ENCODE measurements at places on chromosomes 7 and 10.

DNA sequence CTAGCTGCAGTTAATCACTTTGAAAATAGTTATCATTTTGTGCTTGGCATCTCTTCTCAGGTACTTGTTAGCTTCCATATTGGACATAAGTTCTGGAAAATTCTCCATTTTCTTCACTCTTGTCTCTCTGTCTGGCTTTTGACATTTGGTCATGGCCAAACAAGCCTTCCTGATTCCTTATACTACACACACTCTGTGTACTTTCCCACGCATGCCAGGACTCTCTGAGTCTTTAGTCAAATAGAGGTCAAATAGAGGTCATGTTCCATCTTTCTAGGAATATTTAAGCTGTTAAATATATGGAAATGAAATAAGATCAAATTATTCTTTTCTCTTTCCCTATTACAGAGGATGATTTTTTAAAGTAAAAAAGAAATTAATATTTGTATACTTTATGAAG is 235.5 kb upstream of the PLXDC2 start:
- no peak for DNase-seq

GRCh38 chr10:132232023-132232951 is 45.5 kb downstream of the DPYSL4 start:
- no peak for DNase-seq

DNA sequence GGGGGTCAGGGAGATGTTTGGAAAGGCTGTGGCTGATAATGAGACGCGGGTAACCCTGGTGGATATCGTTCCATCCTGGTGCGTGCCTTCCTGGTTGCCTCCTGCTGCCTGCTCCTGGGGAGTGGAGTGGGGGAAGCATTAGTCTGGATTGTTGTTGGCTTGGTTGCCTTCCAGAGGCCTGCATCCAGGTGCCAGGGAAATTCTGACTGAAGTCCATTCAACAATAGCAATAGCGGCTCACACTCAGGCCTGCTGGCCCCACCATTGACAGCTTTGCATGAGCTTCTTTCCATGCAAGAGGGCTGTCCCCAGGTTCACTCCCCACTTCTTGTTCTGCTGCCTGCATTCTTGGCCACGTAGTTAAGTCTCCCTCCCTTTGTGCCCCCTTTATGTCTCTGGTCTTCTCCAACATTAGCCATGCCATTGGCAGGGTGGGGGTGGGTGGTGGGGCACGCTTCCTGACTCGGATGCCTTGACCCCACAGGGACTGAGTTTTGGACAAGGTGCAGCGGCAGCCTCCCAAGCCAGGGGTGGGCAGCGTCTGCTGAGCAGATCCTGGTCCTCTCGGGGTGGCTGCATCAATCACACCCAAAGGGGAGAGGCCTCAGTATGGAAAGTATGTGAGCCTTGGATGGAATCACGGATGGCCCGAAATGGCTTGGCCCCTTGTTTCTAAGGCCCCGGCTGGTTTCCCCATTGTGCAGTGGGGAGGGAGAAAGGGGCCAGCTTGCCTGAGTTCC is 150.2 kb downstream of the GRK5 start:
- no peak for DNase-seq

DNA sequence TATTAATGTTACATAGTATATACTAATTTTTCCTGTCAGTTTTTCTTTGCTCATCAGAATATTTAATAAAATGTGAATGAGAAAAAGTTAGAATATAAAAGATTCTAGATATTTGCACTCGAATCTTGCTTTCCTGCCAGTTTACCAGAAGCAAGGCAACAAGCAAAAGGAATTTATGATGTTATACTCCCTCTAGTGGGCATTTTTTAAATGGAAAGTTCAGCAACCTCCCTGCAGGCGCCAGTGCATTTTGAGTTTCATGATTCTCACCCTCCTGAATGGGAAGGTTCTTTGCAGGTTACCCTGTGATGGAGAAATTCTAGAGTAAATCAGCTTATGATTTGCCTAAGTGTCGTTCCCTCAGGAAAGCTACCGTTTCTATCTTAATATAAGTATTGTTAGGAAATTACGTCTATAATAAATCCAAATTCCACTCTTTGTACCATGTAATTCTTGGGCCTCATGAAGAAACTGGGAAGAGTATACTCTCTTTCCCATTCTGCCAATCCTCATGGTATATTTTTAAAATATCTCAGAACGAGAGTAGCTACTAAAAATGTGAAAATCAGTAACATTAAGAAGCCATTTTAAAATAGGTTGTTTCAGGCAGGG is 350.0 kb downstream of the CRPPA start:
- DNase-seq = no peak

DNA sequence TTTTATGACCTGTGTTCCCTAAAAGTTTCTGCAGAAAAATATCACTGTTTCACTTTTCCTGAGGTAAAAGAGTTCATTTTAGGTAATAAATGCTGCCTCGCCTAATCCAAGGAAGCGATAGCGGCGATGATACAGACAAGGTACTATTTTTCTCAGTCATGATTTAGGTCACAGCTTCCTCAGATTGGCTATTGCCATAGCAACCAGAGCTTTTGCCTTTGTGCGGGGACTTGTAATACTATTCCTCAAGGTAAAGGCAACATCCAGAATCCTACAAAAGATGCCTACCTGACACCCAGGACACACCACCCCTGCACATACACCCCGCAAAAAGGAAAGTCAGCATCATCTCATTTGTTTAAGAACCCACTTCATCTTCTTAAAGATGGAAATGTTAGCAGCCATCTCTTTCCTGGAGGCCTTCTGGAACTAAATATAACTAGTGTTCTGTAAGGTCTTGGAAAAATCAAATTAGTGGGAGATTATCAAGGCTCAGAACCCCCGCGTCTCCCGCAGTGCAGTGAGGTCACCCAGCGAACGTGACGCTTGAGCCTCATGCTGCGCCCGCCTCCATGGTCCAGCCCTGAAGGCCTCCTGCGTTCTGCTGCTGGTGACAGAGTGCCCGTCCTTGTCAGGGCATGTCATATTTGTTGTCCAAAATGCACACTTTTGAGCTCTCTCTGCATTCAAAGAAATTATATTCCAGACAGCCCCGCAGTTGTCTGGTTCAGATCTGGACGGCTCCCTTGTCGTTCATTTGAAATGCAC is 402.0 kb upstream of the RNF32 start:
- DNase-seq = no peak

DNA sequence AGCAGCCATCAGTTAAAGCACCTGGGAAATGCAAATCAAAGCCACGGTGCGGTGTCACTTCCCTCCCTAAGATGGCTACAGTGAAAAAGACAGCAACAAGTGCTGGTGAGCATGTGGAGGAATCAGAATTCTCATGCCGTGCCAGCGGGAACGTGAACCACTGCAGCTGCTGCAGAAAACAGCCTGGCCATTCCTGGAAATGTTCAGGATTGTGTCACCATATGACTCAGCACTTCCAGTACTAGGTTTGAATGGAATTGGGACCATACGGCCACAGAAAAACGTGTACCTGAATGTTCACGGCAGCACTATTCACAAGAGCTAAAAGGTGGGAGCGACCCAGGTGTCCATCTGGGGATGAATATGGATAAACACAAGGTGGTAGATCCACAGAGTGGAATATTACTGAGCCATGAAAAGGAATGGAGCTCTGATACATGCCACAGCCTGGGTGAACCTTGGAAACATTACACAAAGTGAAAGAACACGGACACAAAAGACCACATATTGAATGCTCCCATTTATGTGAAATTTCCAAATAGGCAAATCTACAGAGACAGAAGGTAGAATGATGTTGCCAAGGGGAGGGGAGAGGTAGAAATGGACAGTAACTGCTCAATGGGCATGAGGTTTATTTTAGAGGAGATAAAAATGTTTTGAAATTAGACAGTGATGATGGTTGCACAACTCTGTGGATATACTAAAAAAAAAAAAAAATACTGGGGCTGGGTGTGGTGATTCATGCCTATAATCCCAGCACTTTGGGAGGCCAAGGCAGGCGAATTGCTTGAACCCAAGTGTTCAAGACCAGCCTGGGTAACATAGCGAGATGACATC is 61.6 kb downstream of the MICALL2 start:
- DNase-seq = no peak

- no peak for DNase-seq
Observed at GRCh38 chr7:102079140-102080018, 207.3 kb upstream of the SH2B2 start.

GRCh38 chr7:20157456-20157855 is 59.7 kb downstream of the MACC1 start:
- DNase-seq = no peak

GRCh38 chr7:116239434-116239833 is 29.1 kb downstream of the TES start:
- DNase-seq = no peak

GRCh38 chr7:17030559-17030958 is 148.8 kb upstream of the AGR3 start:
- no peak for DNase-seq

DNA sequence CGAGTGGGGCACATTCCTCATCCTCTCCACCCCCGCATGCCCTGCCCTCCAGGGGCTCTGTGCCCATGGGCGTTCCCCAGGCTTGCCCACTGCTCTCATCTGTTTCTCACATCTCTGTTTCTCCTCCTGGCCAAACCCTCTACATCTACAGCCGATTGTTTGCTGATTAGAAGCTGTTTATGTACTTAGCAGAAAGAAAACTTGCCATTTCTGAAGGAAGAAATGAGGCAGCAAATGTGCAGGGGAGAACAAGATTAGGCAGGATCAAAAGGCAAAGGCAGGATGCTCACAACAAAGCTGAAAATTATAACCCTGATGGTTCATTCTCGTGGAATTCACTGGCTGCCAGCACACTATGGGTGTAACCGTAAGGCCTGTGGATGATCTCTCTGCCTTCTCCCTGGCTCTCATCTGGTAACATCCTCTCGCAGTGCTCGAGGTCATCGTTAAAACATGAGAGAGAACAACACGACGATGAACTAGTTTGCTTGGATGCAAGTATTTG is 111.6 kb upstream of the KLF14 start:
- DNase-seq = no peak

GRCh38 chr7:14858410-14858809 is 44.1 kb downstream of the DGKB start:
- no peak for DNase-seq

- DNase-seq = peak; percentile 37
Observed at GRCh38 chr7:149496642-149497391, 792 bp downstream of the ZNF746 start.

- DNase-seq = no peak
Observed at GRCh38 chr10:1643908-1644179, 93.5 kb downstream of the ADARB2 start.

- DNase-seq = no peak
Observed at GRCh38 chr10:82827901-82828300, 952.9 kb downstream of the NRG3 start.

DNA sequence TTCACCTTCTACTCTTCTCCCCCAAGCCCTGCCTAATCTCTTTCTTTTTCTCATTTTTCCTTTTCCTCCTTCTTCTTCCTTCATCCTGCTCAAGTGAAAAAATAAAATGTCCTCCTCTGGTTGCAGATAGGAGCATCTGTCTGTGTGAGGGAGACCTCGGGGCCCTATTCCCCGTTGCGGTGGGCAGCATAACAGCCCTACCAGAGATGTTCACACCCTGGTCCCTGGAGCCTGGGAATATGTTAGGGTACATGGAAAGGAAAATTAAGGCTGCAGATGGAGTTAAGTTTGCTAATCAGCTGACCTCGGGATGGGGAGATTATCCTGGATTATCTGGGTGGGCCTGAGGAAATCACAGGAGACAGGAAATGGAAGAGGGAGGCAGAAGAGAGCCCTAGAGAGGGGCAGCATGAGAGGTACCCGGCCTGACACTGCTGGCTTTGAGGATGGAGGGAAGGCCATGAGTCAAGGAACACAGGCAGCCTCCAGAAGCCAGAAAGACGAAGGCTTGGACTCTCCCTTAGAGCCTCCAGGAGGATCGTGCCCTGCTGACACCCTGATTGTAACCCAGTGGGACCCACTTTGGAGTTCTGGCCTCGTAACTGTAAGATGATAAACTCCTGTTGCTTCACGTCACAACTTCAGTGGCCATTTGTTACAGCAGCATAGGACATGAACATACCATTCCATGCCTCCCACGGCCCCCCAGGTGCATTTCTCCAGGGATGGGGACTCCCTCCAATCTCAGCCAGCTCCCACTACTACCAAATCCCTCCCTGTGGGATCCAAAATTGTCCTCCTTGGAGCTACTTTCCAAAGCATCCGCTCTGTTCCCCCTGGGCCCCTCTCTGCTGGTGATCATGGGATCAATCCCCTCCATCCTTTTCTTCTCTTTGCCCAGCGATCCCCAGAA is 39.0 kb upstream of the ZMIZ1 start:
- no peak for DNase-seq

DNA sequence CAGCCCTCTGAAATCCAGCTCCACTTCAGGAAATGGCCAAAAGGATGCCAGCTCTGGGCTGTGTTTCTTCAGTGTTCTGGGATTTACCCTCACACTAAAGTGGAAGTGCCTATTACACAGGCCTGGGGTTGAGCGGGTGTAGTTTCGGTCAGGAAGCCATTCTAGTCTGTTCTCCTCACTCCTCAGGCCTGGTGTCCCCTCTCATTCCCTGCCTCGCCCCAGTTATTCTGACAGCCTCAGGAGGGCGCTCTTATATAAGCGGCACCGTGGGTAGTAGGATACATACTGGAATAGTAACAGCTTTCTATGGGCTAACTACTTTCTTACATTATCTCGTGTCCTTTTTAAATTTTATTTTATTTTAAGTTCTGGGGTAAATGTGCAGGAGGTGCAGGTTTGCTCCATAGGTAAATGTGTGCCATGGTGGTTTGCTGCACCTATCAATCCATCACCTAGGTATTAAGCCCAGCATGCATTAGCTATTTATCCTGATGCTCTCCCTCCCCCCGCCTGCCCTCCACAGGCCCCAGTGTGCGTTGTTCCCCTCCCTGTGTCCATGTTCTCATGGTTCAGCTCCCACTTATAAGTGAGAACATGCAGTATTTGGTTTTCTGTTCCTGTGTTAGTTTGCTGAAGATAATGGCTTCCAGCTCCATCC is 12.2 kb upstream of the LGI1 start:
- no peak for DNase-seq

- no peak for DNase-seq
Observed at GRCh38 chr10:97584798-97585438, 729 bp downstream of the HOGA1 start.

DNA sequence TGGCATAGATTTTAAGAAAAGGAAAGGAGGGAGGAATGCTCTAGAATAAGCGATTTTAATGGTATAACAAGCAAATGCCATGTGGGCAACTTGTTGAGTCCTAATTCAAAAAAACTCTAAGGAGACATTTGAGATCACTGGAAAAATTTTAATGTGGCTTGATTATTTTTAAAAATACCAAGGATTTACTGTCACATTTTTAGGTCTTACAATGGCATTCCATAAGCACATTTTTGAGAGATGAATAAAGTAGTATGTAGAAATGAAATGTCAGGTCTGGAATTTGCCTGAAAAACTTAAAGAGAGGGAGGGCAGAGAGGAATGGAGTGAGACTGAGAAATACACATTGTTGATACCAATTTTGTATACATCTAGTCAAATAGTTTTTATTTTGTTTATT is 20.3 kb downstream of the NCAPG2 start:
- no peak for DNase-seq

DNA sequence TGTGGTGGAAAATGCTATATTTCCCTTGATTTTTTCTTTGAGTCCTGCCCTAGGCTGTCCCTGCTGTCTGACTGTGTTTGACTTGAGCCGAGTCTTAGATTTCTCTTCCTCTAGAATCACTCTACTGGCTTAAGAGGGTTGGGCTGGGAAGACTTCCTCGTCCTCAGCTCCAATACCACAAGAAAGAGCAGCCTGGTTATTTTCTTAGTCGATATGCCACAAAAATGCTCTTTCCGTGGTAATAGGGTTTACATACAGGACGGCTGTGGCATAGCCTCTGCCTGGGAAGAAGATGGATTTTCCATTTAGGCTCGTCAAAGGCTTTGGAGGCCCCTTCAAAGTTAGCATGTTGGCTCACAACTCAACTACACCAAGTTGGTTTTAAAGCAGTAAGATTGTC is 212.0 kb upstream of the IGFBP3 start:
- no peak for DNase-seq

Measured in activated CD8-positive, alpha-beta memory T cell treated with anti-CD3 and anti-CD28 coated beads for 1 hour (primary cell).